Renal cortex interstitium (tissue), 15 donors: ENCODE measurements at places on chromosomes 3 and 15. TPM values are rescaled to one million over a fixed set of nuclear protein-coding genes. Genes with fewer than 3 reads are reported as not detected.

- no peak for DNase-seq
Measured at GRCh38 chr3:122299215-122299614, 25.8 kb upstream of the CSTA start.

GRCh38 chr3:141114816-141115460 is 63.8 kb downstream of the SPSB4 start:
- DNase-seq = no peak

Gene MESP1
- polyA plus RNA-seq = 2.3 TPM

Gene CCDC80
- 115 TPM for polyA plus RNA-seq

Gene ALG1L2
- polyA plus RNA-seq = 2.8 TPM

Gene HCN4
- 1.2 TPM for polyA plus RNA-seq

Gene EAF2
- 8.2 TPM for polyA plus RNA-seq

Gene ATP8B4
- polyA plus RNA-seq = 3.2 TPM

Gene FRMD5
- 1.5 TPM for polyA plus RNA-seq
